Activated CD4-positive, alpha-beta T cell treated with anti-CD3 and anti-CD28 coated beads, Interleukin-10, Interleukin-2, amounts not matched to agents 100 ng/mL and 50 ng/mL, durations not matched to agents 16 hours and 8 hours (primary cell): ENCODE measurements at places on chromosomes 2 and 18.

GRCh38 chr2:106296182-106296815 lies 102.2 kb upstream of the UXS1 start:
- DNase-seq = no peak

- DNase-seq = no peak
Observed at GRCh38 chr2:39902103-39902502, 123.0 kb upstream of the THUMPD2 start.

- DNase-seq = no peak
Observed at GRCh38 chr2:12807907-12808810, 91.4 kb downstream of the TRIB2 start.

DNA sequence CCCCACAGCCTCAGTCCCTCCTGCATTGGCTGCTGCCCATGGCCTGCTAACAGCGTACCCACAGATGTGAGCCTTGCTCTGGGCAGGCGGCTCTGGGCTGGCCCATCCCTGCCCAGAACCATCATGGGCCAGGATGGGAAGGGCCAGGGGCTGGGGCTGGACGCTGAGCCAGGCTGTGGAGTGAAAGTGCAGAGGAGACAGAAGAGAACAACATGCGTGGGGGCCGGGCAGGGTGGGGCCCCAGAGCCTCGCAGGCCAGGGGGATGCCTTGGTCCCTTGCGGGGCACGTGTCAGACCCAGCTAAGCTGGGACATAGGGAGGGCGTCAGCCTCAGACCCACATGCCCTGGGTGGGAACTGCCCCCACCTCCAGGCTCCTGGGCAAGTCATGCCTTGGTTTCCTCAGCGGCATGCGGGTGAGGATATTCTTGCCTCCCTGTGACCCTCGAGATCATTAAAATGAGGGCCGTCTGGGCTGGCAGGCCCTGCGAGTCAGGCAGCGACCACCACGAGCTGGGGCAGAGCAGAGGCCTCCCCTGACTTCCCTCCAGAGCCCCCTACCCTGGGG lies 27.3 kb downstream of the GPC1 start:
- DNase-seq = no peak

- no peak for DNase-seq
Observed at GRCh38 chr18:58034370-58034769, 9.7 kb upstream of the NEDD4L start.

- DNase-seq = peak; percentile 19
Observed at GRCh38 chr2:46294176-46294836, 2.9 kb upstream of the EPAS1 start.

- no peak for DNase-seq
Observed at GRCh38 chr2:67923696-67924095, 139.1 kb downstream of the C1D start.

DNA sequence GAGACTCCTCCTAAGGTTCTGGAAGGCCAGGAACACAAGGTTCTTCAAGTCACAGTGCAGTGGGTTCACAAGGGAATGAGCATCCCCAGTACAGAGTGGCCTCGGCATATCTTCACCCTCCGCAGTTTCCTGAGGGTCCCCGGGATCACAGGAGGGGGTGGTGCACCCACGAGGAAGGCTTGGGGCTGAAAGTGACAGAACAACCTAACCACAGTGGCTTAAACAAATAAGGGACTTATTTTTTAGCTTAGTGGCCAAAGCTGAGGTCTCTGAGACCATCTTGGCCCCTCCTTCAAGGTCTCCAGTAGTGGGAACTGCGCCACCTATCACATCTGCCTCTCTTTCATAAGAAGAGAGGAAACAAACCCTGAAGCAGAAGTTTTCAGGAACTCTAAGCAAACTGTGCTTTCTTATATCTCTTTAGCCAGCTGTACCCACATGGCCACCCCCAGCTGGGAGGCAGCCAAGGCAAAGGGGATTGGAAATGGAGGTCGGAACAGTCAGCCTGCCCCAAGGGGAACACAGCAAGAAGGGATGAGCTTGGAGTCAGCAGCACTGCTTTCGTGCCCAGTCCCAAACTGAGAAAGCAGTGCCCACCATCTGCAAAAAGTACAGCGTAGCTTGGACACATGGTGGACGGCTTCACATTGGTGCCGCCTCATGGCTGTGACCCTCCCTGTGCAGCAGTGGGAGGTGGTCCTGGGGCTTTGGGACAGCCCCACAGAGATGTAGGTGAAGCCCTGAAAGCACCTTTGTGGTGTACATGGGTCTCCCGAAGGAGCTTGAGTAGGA lies 260.0 kb upstream of the ID2 start:
- DNase-seq = no peak

DNA sequence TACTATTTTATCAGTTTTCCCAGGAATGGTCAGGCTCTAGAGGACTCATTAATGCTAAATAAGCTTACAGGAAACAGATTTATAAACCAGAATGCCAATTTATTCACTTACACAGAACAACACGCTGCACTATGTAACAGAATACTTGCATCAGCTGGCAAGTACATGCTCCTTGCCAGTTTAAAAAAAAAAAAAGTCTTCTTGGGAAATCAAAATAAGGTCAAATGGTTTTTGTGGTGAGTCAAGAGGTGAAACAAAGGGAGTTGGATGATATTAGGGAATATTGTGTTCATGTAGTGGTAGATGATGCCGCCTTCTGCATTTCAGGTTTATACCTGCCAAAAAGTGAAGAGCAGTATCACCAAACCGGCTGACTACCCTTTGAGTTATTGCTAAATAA lies 1322.1 kb upstream of the ZEB2 start:
- DNase-seq = no peak

GRCh38 chr2:70789304-70790135 lies 923 bp downstream of the FIGLA start:
- DNase-seq = peak; percentile 88

- no peak for DNase-seq
Observed at GRCh38 chr2:28030600-28030999, 140.1 kb downstream of the BABAM2 start.

- DNase-seq = no peak
Observed at GRCh38 chr2:99644419-99644787, 154.6 kb upstream of the REV1 start.

DNA sequence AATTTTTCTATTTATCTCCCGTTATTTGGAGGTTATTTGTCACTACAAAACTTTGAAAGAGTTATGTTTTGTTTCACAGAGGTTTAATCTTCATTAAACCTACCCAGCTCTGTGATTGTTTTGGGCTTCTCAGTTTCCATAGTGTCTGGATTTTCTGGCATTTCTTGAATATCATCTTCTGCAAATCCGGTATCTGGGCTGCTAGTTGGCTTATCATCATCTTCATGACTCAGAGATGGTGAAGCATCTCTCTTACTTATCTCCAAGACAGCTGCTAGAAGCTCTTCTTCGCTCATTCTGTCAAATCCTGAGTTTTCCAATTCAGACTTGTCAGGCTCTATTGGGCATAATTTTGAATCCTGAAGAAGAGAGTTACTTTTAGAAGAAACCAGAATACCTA lies 55.6 kb downstream of the VIL1 start:
- DNase-seq = no peak

GRCh38 chr18:13436576-13436975 lies 218.0 kb downstream of the LDLRAD4 start:
- peak; percentile 36 for DNase-seq

DNA sequence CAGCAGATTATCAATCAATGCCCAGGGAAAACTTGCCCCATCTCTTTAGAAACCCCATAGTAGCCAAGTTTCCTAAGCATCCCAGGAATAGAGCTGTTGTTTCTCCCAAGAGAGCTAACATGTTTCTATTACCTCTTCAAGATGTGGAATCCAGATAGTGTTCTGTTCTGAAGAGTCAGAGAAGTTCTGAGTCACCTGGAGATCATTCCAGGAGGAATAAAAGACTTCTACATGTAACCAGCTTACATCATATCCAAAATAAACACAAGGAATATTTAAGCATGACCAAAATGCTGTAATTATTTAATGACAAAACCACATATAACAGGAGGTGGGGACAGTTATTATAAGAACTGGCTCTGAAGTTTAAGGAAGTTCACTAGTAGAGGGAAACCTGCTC lies 51.0 kb upstream of the GORASP2 start:
- no peak for DNase-seq

GRCh38 chr18:5630900-5631413 lies 87.2 kb upstream of the EPB41L3 start:
- DNase-seq = no peak

DNA sequence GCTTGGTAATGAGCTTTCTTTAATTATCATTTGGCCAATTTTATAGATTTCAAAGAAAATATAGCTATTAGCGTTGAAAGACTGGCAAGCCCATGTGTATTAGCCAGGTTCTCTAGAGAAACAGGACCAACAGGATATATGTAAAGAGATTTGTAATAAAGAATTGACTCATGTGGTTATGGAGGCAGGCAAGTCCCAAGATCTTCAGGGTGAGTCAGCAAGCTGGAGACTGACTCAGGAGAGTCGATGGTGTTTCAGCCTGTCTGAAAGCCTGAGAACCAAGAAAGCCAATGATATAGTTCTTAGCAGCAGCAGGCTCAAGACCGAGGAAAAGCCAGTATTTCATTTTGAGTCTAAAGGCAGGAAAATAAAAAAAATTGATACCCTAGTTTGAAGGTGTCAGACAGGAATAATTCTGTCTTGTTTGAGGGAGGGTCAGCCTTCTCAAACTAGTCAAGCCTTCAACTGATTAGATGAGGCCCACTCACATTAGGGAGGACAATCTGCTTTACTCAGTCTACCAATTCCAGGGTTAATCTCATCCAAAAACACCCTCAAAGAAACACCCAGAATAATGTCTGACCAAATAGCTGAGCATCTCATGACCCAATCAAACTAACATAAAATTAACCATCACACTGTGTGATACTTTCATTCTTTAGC lies 78.3 kb upstream of the CRIM1 start:
- DNase-seq = peak; percentile 74

- DNase-seq = peak; percentile 62
Observed at GRCh38 chr2:102138331-102138730, 4.2 kb upstream of the IL1R1 start.

DNA sequence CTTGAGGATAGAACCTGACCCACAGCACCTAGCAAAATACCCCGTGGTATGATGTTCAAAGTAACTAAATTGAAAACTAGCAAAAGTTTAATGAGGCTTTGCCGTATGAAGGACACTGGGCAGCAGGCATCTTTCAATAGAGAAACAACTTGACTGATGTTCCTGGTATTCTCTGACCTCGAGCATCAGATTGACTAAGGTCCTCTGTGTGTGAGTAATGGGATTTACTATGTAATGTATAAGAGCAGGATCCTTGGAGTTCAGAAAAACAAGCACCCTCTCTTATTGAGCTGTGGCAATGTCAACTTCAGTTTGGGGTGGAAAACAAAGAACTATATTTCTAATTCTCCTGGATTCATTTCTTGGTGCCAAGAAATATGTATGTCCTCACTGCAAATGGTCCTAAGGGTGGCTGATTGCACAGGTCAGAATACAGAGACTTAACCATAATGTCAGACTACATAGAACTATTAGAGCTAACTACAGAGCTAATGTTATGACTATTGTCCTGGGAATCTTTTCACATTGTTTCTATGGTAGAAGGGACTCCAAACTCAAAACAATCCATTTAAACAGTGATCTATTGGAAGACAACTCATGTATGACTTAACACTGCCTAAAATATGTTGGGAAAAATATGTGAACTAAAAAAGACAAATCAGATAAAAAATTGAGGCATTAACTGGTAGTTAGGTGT lies 4.4 kb downstream of the TNFAIP6 start:
- DNase-seq = no peak

- DNase-seq = peak; percentile 58
Observed at GRCh38 chr2:11498543-11499034, 32.6 kb upstream of the E2F6 start.

- DNase-seq = no peak
Observed at GRCh38 chr18:10100196-10100595, 186.4 kb downstream of the VAPA start.

- DNase-seq = no peak
Observed at GRCh38 chr2:224847961-224848850, 132.0 kb upstream of the CCDC195 start.

- DNase-seq = no peak
Observed at GRCh38 chr2:215918901-215919599, 94.3 kb downstream of the MREG start.

- no peak for DNase-seq
Observed at GRCh38 chr18:8695932-8696517, 9.3 kb upstream of the MTCL1 start.

GRCh38 chr2:177753682-177754491 lies 318.7 kb downstream of the PDE11A start:
- DNase-seq = peak; percentile 3

GRCh38 chr18:2549462-2549861 lies 21.8 kb downstream of the METTL4 start:
- DNase-seq = no peak

- no peak for DNase-seq
Observed at GRCh38 chr18:23163786-23164533, 28.7 kb downstream of the CABLES1 start.

- no peak for DNase-seq
Observed at GRCh38 chr2:196546151-196546919, 93.2 kb upstream of the CCDC150 start.

- no peak for DNase-seq
Observed at GRCh38 chr2:105393373-105394055, 5.3 kb downstream of the FHL2 start.

DNA sequence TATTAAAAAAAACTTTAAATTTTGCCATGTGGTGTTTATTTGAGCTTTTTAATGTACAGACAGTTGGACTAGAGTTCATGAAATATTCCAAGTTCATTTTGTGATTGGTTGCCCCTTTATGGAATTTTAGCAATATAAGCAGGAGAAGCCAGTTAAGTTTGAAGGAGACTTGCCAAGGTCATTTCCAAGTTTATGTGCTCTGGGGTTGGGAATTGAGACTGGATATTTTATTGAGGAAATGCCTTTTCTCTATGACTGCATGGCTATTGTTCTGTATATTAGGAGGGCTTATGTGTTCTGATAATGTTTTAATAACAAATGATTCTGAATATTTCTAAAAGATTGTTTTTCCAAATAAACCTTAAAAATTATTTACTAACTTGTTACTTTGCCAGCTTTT lies 67.0 kb upstream of the TCF4 start:
- no peak for DNase-seq
